ENCODE measurements at places on chromosomes 6 and 20.
A peak's percentile ranks its signal among the peaks of the same experiment; 100 is the strongest.

- no peak for DNase-seq
Observed at GRCh38 chr6:24719125-24719971, at the start of gene C6orf62. TSS of gene C6orf62 (minus strand) at chr6:24719154. CDS start at chr6:24718668, 486 bp downstream.

DNA sequence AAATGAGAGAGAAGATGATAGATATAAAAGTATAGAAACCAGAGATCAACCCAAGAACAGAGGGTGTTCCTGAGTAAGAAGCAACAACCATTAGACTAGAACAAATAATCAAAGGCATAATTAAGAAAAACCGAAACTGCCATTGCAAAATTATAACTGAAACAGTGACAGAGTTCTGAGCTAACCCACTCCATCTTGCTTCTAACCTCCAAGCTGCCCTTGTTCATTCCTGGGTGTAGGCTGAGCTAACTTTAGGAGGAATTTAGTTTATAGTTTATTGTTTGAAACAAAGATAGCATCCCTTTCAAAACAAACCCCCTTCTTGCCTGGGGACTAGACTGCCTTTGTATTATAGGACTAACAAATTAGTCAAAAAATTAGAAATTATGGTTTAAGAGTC, 56.1 kb upstream of the PRND start:
- no peak for DNase-seq

DNA sequence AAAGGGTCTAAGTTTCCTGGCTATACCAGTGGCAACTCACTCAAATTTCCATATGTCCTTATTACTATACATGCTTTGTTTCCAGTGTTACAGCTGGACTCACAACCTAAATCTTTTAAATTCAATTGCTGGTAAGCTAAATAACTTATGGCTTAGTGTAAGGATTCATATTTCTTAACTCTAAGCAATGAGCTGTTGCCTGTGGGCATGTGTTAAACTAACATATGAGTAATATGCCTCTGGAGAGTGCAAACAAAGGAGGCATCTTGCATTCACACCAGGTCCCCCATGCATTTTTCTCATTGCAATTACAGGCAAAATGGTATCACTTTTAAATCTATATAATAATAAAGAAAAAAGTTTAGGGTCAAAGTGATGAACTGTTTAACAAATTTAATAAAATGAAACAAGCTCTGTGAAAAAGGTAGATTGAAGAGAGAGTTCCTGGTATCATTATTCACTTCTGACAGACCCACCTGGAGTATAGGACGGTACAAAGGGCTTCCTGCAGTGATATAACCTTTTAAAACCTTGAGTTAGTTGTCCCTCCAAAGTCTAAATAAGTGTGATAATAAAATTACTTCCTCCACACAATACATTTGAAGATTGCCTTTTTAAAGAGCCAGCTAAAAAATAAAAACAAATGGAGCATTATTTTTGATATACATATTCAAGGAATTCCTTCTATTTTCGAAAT, 57.6 kb upstream of the HMGCLL1 start:
- no peak for DNase-seq

GRCh38 chr20:49562311-49563014, 5.5 kb downstream of the PTGIS start:
- DNase-seq, result peak; percentile 33

DNA sequence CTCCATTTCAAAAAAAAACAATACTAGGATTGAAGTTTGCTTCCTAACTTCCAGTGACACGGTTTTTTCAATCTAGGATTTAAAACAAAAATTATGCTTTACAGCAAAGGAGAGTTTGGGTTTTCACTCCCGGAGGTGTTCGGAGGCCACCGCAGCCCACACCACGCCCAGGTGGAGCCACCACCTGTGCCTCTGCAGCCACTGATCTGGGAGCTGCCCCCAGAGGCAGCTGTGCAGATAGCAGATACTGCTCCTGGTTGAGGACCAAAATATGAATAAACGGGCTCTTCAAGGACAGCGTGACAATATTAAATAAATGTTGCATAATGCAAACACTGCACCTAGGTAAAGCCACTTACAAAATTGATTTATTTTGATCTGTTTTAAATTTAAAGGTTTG, 30.2 kb downstream of the DLL1 start:
- DNase-seq, result no peak

GRCh38 chr20:10350188-10350842, 83.7 kb downstream of the MKKS start:
- no peak for DNase-seq

- DNase-seq, result no peak
Observed at GRCh38 chr6:35497571-35498421, 917 bp upstream of the TEAD3 start.

DNA sequence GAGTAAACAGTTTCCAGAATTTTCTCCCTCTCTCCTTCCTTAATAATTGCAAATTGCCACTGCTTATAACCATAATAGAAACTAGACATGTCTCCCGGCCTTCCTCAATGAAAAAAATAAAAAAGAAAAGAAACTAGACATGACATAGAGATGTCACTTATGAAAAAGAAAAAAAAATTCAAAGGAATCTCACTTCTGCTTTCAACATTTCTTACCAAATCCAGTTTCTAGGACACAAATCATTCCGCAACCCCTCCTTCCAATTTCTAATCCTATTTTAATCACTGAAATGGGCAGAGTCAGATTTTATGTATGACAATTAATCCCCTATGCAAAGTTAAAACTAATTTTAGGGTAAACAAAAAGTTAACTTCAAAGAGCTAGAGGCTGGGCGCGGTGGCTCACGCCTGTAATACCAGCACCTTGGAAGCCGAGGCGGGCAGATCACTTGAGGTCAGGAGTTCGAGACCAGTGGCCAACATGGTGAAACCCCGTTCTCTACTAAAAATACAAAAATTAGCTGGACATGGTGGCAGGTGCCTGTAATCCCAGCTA, 40.1 kb upstream of the EEF1A1 start:
- no peak for DNase-seq

Measured in COLO829 (cell line).